ENCODE measurements at places on chromosomes 4 and X. TPM values are rescaled to one million over a fixed set of nuclear protein-coding genes. Genes with fewer than 3 reads are reported as not detected.

- no peak for DNase-seq
Measured at GRCh38 chrX:107547621-107548020, 80.7 kb upstream of the PRPS1 start.

DNA sequence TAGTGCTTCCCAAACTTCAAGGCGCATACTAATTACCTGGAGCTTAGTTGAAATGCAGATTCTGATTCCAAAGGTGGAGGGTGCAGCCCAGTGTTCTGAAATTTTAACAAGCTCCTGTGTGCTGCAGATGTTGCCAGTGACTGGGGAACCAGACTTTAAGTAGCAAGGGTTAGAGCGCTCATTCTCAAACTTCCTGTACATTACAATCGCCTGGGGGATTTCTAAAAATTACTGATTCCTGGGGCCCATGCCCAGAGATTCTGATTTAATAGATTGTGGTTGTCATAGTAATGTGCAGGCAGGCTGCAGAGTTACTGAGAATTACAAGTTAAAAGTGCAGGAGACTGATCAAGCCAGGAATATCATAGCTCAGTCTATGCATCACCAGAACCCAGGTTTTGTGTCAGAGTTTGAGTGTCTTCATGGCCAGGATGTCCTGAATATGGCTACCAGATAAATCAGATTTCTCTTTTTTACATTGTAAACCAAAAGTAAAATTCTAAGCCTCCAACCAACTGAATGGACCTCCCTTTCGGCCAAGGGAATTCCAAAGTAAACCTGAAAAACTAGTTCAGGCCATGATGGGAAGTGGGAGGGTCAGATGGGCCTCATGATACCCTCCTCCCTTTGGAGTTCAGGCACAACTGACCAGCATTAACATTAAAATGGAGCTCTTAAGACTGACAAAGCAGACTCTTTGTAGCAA lies 121.6 kb downstream of the ATXN3L start:
- DNase-seq: no peak

GRCh38 chrX:15758140-15758539 lies 20.1 kb downstream of the CA5B start:
- no peak for DNase-seq

FBXL5 gene
- total RNA-seq: 122 TPM

FGF2 gene
- 27.5 TPM for total RNA-seq

TRIM61 gene
- 1.9 TPM for total RNA-seq

All from posterior vena cava (tissue), 2 donors.